Left lung (tissue), 14 donors: ENCODE measurements at places on chromosomes 7 and 10. TPM values are rescaled to one million over a fixed set of nuclear protein-coding genes. Genes with fewer than 3 reads are reported as not detected.

DNA sequence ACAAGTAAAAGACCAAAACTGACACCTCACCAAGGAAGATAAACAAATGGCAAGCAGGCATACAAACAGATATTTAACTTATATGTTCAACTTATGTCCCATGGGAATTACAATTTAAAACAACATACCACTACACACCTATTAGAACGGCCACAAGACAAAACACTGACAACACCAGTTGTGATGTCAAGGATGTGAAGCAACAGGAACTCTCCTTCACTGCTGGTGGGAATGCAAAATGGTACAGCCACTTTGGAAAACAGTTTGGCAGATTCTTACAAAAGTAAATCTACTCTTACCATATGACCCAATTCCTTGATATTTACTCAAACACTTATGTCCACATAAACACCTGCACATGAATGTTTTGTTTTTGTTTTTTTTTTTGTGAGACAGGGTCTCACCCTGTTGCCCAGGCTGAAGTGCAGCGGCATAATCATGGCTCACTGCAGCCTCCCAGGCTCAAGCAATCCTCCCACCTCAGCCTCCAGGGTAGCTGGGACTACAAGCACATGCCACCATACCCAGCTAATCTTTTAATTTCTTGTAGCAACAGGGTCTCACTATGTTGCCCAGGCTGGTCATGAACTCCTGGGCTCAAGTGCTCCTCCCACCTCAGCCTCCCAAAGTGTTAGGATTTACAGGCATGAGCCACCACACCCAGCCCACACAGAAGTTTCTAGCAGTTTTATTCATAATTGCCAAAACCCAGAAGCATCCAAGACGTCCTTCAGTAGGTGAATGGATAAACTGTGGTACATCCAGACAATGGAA is 27.3 kb downstream of the HERC4 start:
- no peaks in the 10 kb centered on the region for H3K27me3 ChIP-seq
- no peaks in the 10 kb centered on the region for H3K4me1 ChIP-seq
- H3K36me3 ChIP-seq, result no peaks in the 10 kb centered on the region
- no peak overlapping the region for H3K4me3 ChIP-seq
- H3K27ac ChIP-seq, result no peak overlapping the region
- DNase-seq, result no peak

DNA sequence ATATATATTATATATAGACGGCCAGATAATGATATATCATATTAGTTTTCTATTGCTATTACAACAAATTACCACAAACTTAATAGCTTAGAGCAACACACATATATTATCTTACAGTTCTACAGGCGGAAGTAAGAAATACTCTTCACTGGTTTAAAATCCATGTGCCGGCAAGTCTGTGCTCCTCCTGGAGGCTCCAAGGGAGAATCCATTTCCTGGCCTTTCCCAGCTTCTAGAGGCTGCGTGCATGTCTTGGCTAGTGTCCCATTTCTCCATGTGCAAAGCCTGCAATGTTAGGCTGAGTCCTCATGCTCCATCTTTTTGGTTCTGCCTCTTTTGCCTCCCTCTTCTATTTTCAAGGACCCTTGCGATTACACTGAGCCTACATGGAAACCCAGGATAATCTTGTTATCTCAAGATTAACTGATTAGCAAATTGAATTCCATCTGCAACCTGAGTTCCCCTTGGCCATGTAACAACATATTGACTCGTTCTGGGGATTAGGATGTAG is 23.9 kb upstream of the PNLIPRP3 start:
- no peaks in the 10 kb centered on the region for H3K27me3 ChIP-seq
- H3K4me1 ChIP-seq, result no peaks in the 10 kb centered on the region
- H3K27ac ChIP-seq, result no peak overlapping the region
- H3K36me3 ChIP-seq, result no peaks in the 10 kb centered on the region
- no peak overlapping the region for H3K4me3 ChIP-seq

- H3K4me1 ChIP-seq, result no peaks in the 10 kb centered on the region
- no peaks in the 10 kb centered on the region for H3K36me3 ChIP-seq
- no peak overlapping the region for H3K4me3 ChIP-seq
- DNase-seq, result no peak
- no peak overlapping the region for H3K27ac ChIP-seq
Measured at GRCh38 chr7:8305104-8305503, 43.1 kb upstream of the ICA1 start.

GRCh38 chr10:56178210-56178609 is 182.8 kb downstream of the ZWINT start:
- H3K36me3 ChIP-seq, result no peaks in the 10 kb centered on the region
- DNase-seq, result no peak
- H3K4me3 ChIP-seq, result no peak overlapping the region
- no peak overlapping the region for H3K27ac ChIP-seq
- no peaks in the 10 kb centered on the region for H3K27me3 ChIP-seq
- H3K4me1 ChIP-seq, result no peaks in the 10 kb centered on the region

DNA sequence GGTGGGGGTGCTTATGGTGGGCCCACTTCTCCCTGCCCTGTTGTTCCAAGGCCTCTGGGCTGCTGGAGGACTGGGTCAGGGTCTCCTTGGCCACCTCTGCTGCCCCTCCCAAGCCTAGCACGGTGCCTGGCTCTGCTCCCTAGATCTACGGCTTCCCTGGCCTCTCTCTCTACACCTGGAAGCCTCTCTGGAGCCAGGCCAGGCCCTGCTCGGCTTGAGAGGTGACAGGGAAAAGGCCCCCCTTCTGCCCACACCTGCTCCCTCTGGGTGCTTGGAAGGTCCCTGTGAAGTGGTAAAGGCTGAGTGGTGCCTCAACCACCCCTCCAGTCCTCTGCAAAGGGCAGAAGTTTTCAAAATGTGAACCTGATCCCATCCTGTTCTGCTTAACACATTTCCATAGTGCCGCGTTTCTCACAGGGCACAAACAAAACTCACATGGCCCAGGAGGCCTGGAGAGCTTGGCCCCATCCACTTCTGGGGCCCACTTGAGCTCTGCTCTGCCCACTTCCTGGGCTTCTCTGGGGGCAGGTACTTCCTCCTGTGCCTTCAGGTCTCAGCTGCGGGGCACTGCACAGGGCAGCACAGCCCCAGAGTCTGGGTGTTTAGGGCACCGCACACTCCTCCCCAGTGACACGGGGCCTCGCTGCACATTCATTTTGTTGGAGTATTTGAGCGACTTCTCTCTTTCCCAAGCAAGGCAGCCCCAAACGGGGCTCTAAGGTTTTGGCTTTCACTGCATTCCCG is 169.9 kb downstream of the PIP4K2A start:
- H3K27me3 ChIP-seq, result no peaks in the 10 kb centered on the region
- H3K36me3 ChIP-seq, result no peaks in the 10 kb centered on the region
- no peaks in the 10 kb centered on the region for H3K4me1 ChIP-seq
- no peak for DNase-seq
- no peak overlapping the region for H3K4me3 ChIP-seq

- no peaks in the 10 kb centered on the region for H3K36me3 ChIP-seq
- DNase-seq, result no peak
- H3K4me1 ChIP-seq, result peaks cover 7% of the 10 kb centered on the region
Measured at GRCh38 chr10:96093948-96094347, 36.1 kb upstream of the ZNF518A start.

- H3K36me3 ChIP-seq, result no peaks in the 10 kb centered on the region
- no peak overlapping the region for H3K4me3 ChIP-seq
- DNase-seq, result no peak
- peaks cover 100% of the 10 kb centered on the region for H3K27me3 ChIP-seq
- H3K27ac ChIP-seq, result no peak overlapping the region
Measured at GRCh38 chr10:26215396-26215934, 1.1 kb upstream of the GAD2 start.

DNA sequence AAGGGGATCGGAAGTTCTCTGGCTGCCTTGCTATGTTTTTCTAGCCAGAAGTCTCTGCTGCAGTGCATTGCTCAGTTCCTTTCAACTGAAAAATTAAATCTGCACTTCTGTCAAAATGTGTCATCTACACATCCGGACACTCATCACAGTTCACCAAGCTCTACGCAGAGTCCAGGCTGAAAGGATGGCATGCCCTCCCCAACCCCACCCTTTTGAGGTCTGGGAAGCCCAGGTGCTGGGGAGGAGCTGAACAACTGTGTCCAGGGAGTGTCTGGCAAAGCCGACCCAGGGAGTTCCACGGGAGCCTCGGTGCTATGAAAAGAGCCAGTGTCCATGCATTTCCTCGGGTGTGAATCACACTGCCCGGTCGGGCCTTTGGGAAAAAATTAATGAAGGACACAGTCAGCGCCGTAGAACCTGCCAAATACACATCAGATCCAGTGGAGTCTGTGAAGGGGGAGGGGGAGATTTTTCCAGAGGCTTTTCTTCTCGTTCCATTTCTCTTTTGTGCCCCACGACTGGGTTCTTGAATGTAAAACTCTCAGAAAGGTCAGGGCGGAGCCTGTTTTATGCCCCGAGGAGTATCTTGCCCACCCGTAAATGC is 757 bp upstream of the PALS2 start:
- H3K4me3 ChIP-seq, result peak overlapping the region; percentile 60
- DNase-seq, result no peak
- H3K27me3 ChIP-seq, result peaks cover 67% of the 10 kb centered on the region

DNA sequence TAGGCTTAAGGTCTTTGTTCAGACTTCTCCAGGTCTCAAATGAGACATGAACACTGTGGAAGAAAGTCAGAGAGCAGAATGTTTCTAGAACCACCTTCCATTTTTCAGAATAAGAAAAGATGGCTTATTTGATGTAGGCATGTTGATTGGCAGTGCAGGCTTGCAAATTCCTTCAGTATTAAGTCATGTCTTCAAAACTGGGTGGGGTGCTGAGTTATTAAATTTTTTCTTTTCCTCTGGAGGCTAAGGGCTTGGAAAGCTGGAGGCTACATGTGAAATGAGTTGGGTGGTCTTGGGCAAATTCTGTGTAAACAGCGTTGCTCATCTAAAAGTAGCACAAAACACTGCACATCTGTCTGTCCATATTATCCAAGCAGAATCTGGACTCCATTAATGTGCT is 62.8 kb downstream of the PRTFDC1 start:
- no peaks in the 10 kb centered on the region for H3K27me3 ChIP-seq
- no peak for DNase-seq
- no peaks in the 10 kb centered on the region for H3K4me1 ChIP-seq
- H3K4me3 ChIP-seq, result no peak overlapping the region

GRCh38 chr10:116126239-116126638 is 146.8 kb downstream of the GFRA1 start:
- no peak overlapping the region for H3K27ac ChIP-seq
- no peaks in the 10 kb centered on the region for H3K27me3 ChIP-seq
- DNase-seq, result no peak

DNA sequence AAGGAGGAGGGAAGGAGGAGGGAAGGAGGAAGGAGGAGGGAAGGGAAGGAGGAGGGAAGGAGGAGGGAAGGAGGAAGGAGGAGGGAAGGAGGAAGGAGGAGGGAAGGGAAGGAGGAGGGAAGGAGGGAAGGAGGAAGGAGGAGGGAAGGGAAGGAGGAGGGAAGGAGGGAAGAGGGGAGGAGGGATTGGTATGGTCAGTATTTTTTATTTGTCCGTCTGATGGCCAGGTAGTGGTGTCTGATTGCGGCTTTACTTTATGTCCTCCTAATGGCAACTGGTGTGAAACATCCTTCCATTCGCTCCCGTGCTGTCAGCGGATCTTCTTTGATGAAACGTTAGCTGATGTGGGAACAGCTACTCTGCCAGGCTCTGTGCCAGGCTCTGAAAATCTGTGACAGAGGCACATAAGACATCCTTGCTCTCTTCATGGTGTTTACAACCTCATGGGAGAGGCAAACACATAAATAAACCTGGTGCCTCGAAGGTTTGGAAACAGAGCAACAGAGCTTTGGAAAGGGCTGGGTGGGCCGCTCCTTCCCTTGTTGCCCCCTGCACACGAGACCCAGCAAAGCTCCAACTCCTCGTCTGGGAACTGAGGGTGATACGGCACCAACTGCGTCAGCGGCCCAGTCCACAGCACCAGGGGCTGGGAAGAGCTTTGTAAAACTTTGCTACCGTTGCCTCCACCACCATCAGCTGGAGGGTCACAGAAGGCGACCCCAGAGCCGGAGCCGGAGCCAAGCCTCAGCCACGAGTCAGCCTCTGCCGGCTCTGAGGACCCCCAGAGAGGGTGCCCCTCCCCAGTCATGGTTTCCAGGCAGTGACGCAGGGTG is 40.3 kb downstream of the PDGFA start:
- no peak for DNase-seq
- H3K36me3 ChIP-seq, result no peaks in the 10 kb centered on the region

DNA sequence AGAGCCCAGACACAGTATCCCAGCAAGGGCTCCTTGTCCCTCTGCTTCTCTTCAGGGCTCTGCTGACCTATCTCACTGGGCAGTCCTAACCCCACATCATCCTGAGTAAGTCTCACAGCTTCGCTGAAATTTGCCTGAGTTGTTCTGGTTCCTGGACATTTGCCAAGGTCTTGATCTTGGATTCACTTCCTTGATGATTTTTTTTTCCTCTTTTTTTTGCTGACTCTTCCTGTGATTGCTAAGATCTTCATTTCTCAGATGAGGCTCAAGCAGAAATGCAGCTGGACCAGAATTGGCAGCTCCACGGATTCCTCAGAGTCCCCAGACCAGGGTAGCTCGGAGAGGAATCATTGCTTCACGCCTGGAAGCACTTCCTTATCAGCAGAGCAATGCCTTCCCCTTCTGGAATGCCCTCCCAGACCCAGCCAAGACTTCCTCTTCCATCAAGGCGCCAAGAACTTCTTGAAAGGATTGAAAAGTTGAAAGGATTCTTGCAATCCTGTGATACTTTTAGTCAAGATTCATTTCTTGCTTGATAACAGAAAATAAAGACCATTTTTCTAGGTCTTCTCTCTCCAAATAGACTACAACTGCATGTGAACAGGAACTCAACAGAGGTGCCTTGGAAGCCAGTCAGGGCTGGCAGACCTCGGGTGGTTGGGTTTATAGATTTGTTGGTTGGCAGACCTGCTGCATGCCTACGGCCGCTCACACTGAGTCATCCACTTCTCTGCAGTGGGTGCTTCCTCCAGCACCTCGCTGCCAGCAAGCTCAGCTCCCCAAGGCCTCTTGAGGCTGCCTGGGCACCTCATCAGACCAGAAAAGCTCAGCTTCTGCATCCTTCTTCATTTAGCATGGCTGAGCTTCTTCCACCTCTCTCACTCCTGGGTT is 8.8 kb upstream of the AFAP1L2 start:
- DNase-seq, result peak; percentile 83
- H3K27ac ChIP-seq, result peak overlapping the region; percentile 53
- no peaks in the 10 kb centered on the region for H3K27me3 ChIP-seq
- no peak overlapping the region for H3K4me3 ChIP-seq
- peaks cover 11% of the 10 kb centered on the region for H3K4me1 ChIP-seq
- no peaks in the 10 kb centered on the region for H3K36me3 ChIP-seq

COL13A1 gene
- 4.0 TPM for total RNA-seq

GSAP gene
- 40.9 TPM for total RNA-seq

NPFFR1 gene
- 0.21 TPM for total RNA-seq

ZPBP gene
- not detected for total RNA-seq

RAPGEF5 gene
- total RNA-seq, result 44.2 TPM
